ENCODE measurements at places on chromosomes 5 and 9. TPM values are rescaled to one million over a fixed set of nuclear protein-coding genes. Genes with fewer than 3 reads are reported as not detected.

DNA sequence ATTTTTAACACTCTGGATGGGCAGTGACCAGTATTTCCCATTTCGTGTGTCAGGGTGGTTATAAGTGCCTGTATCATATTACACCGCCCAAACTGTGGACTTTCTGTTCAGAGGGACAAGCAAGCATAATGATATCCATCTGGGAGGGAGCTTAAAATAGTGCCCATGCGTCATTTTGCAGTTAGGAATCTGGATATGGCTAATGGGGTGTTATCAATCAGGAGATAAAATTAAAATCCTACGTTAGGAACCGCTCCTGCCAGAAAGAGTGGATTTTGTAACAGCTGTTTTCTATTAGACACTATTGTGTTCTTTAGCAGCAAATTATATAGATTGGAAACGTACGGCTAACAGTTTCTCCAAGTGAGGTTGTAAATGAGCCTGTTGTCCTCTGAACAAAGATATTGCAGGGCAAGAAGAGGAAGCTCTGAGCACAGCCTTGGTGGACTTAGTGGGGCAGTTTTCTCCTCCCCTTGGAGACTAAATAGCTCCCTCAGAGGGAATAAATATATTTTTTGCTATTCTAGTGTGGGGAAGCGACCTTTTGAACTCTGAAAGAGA is 160.4 kb downstream of the SPATA31D1 start:
- no peak for DNase-seq

GRCh38 chr5:72242796-72243475 is 77.1 kb downstream of the MRPS27 start:
- DNase-seq, result no peak

- DNase-seq, result no peak
Measured at GRCh38 chr9:20621471-20622329, 599 bp downstream of the MLLT3 start.

DNA sequence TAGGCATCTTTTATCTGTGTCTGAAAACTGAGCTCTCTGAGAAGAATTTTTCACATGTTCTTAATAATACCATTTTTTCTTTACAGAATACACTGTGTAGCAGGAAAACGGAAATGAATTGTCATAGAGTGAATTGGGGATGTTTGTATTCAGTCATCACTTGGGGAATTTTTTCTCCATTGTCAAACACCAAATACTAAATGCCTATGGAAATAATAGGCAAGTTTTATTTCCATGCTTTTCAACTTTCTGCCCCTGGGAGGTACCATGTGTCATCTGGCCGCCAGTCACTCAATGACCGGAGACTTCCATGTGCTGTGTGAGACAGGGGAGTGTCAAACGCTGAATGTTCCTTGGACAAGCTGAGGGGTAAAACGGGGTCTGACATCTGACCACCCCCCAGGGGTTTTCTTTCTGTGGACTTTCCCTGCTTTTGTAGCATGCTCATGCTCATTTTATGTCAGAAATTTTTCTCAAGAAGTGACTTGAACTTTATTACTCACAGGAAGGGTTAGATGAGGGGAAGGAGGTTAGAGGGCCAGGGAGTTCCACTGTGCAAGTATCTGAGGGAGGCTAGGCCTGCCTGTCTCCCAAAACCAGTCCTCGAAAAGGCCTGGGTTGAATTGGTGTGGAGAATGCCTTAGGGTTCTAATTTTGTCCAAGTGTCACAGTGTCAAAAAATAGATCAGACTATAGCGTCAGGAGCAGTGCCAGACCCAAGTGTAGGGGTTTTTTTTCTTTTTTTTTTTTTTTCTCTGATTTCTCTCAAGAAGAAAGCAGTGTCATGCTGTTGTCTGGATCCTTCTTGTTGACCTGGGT is 438.6 kb downstream of the AGTPBP1 start:
- DNase-seq, result no peak

- no peak for DNase-seq
Measured at GRCh38 chr5:92002721-92003274, 619.7 kb upstream of the ARRDC3 start.

DNA sequence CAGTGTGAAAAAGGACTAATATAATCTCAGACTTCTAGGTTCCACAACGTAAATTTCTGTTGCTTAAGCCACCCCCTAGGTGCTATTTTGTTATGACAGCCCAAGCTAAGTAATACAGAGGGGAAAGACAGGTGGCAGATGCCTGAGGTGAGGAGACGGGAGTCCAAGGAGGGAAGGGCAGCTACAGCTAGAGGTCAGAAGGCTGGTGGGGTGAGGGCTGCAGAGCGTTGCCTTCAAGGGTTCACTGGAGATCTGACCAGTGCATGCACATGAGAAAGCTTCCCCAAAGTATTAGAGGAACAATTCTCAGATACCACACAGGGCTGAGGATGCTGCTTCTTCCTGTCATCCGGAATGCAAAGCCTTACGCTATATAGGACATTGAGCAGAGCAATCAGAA is 104.7 kb upstream of the IRX4 start:
- DNase-seq, result no peak

PCDHGA10 gene
- 3.5 TPM for polyA plus RNA-seq

DNA sequence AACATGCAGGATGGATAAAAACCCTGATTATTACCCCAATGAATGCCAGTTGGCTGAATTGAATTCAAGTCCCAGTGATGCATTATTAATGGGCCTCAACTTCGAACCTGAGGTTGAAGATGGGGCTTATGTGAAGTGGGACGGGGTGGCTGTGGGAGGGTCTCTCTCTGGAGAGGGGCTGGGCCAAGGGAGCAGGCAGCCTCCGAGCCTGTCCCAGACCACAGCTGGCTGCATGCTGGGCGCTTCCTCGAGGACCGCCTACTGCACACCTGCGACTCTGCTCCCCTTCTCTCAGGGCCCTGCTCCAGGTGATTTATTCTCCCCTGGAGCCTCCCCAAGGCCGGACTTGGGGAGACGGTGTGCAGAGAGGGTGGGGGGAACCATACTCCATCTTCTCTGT is 568.3 kb downstream of the CCDC171 start:
- no peak for DNase-seq

DNA sequence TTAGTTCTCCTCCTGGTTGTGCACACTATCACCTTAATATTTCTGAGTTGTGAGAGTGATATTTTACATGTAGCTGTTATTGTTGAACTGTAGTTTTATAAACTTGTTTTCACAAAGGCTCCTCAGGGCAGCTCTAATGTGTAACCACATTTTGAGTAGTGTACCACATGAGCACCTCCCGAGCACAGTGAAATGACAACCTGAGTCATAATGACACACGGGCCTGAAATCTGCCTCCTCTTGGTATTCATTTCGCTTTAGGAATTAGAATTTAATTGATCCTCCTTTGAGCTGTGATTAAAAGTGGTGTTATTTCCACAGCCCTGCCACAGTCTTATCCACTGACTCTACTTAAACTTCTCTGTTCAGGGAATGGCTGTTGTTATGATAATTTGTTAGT is 7.9 kb downstream of the MTRR start:
- DNase-seq, result no peak

FBLL1 gene
- 0.35 TPM for polyA plus RNA-seq

IFNK gene
- polyA plus RNA-seq, result not detected

GRCh38 chr9:136546697-136547501 is 1.1 kb upstream of the NOTCH1 start:
- DNase-seq, result no peak

IFNA21 gene
- not detected for polyA plus RNA-seq

EGFLAM gene
- polyA plus RNA-seq, result 10.7 TPM

CMBL gene
- 39.3 TPM for polyA plus RNA-seq

OR1J2 gene
- not detected for polyA plus RNA-seq

RETREG1 gene
- 31.8 TPM for polyA plus RNA-seq

DNA sequence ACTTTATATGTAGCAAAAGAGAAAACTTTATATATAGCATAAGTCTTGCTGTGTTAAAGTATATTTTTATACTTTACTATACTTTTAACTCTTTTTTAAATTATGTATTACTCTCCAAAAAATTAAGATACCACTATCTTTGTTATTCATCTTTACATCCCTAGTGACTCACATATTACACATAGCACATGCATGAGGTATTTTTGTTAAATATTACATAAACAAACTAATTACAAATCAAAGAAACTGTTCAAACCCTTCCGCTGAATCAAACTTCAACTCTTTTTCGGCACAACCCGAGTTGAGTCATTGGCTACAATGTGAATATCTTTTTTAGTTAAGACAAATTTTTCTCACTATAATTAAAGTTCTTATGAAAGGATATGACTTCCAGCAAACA is 32.1 kb downstream of the NADK2 start:
- no peak for DNase-seq

DNA sequence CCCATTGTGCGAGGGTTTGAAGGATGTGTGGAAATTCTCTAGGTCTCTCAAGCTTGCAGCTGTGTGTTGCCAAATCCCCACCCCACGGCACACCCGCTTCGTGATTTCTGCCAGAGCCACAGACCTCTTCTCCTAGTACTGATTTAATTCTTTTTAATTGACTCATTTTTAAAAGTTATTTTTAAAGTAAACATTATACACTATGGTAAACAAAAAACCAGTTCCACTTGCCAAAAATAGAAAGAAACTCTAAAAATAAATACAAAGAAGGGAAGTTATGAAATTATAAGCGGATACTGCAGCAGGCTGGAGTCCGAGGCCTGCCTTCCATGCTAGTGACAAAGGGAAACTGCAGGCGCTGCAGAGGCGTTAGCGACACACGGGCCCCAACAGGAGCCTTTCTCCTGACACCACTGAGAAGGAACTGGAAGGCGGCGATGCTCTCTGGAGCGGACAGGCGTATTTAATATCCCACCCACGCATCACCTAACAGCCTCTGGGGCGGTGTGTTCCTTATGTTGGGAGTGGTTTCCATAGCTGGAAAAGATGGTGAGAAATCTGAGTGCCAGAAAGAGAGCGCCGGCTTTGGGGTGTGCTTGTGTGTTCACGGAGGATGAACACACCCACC is 122.5 kb downstream of the COL23A1 start:
- DNase-seq, result peak; percentile 44

GRCh38 chr5:67643536-67643935 is 446.9 kb upstream of the CD180 start:
- DNase-seq, result no peak

PCDHB7 gene
- polyA plus RNA-seq, result 4.5 TPM

DNA sequence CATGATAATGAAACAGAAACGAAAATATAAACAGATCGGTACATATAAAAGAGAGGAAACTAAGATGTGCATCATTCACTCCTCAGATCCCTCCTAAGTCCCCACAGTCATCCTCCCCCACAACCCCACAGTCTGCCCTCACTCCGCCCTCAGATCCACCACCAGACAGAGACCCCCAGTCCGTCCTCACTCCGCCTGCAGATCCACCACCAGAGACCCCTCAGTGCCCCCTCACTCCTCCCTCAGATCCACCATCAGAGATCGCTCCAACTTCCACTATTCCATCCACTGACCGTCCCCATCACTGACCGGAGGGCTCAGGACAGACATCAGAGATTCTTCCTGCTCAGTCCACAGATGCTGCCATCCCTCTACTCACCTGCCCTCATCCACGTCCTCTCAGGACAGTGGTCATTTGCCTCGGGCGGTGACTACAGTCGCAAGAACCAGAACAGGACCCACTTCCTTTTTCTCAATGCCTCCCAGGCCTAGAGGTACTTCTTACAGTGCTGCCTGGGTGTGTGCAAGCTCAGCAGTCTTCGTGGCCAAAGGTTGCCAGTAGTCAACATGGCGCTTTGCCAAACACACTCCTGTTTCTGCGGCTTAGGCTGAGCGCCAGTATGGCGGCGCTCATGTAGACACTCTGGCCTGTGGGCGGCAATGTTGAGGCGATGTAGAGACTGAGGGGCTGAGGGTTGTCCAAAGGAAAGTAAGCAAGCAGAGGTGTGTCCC is 8.3 kb upstream of the SPATA31C1 start:
- no peak for DNase-seq

DNA sequence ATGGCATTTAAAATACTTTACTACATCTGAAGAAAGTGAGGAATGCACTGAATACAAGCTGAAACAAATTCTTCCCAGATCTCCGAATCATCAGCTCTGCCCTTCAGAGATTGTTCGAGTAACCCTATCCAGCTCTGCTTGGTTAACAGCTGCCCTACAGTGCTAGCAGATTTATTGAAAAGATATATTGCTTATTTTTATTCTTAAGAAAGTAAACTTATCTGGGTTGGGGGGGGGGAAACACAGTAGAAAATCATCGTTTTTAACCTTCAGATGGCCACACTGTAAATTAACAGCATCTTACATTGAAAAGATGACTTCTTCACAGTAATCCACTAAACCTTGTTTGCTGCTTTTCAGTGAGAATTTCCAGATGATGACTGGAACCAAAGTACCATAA is 210.8 kb downstream of the NFIB start:
- no peak for DNase-seq

DNA sequence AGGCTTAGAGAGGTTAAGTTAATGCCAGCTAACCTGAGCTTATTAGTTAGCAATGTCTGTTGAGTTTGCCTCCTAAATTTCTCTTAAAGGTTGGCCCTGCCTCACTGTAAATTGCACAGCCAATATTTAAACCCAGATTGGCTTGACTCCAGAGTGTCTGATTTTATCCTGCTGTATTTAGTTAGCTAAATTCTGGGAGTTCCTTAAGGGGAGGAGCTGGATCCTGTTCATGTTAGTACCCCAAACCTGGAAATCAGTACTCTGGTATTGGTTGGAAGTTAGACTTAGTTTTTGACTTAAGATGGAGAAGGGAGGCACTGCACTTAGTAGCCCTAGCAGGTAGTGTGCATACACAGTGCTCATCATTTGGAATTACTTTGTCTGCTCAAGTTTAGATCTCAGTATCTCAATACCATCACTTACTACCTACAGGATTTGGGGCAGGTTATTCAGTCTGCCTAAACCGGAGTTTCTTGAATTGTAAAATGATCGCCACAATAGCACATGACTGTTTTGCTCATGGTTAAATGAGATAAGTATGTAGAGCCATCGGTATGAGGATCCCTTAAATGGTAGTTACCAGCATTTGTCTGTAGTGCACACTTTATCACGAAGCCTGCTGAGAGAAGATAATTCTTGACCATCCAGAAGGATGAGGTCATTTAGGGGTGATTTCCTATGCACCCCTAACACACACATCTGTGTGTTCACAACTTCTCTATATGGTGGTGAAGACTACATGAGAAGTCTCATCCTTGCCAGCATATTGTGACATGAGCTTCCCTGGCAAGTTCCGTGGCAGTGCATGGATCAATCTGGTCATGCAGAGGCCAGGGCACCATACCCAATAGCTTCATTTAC is 264.8 kb upstream of the TRIM32 start:
- no peak for DNase-seq

SLIT3 gene
- polyA plus RNA-seq, result 44.8 TPM

DNA sequence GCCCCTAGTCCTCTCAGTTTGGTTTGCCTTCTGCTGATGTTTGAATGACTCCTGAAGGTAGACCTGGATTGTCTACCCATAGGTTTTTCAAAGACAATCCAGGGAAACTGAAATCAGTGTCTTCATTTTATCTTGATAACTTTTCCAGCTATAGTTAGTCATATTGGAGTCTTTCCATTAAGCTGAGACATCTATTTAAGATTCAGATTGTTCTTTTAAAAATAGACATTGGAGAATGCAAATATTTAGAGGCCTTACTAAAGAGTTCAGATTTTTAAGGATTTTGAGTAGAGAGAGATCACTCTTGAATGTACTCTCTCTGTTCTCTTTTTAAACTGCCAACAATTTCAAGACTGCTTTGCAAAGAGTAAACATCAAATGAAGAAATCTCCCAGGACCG is 69.1 kb downstream of the GDNF start:
- no peak for DNase-seq

SPATA31C1 gene
- 0.71 TPM for polyA plus RNA-seq
